ENCODE measurements at places on chromosomes 12 and 14. TPM values are rescaled to one million over a fixed set of nuclear protein-coding genes. Genes with fewer than 3 reads are reported as not detected.

TEX22 gene
- 6.0 TPM for total RNA-seq

LRTM2 gene
- total RNA-seq = not detected

HOTAIR gene
- 4.0 TPM for total RNA-seq

P2RX2 gene
- not detected for total RNA-seq

SERPINA9 gene
- total RNA-seq = not detected

INSM2 gene
- not detected for total RNA-seq

FGF6 gene
- not detected for total RNA-seq

KERA gene
- total RNA-seq = 0.18 TPM

PCED1B gene
- 5.0 TPM for total RNA-seq

TUBA1A gene
- total RNA-seq = 346 TPM

CCDC175 gene
- not detected for total RNA-seq

LRP1-AS gene
- not detected for total RNA-seq

LPAR5 gene
- 2.9 TPM for total RNA-seq

HSP90AA1 gene
- 325 TPM for total RNA-seq

LGALS3 gene
- total RNA-seq = 229 TPM

RNASE3 gene
- 0.71 TPM for total RNA-seq

ANO2 gene
- 30.4 TPM for total RNA-seq

Data from sciatic nerve (tissue), 2 donors.